ENCODE measurements at places on chromosomes 2 and 18.

DNA sequence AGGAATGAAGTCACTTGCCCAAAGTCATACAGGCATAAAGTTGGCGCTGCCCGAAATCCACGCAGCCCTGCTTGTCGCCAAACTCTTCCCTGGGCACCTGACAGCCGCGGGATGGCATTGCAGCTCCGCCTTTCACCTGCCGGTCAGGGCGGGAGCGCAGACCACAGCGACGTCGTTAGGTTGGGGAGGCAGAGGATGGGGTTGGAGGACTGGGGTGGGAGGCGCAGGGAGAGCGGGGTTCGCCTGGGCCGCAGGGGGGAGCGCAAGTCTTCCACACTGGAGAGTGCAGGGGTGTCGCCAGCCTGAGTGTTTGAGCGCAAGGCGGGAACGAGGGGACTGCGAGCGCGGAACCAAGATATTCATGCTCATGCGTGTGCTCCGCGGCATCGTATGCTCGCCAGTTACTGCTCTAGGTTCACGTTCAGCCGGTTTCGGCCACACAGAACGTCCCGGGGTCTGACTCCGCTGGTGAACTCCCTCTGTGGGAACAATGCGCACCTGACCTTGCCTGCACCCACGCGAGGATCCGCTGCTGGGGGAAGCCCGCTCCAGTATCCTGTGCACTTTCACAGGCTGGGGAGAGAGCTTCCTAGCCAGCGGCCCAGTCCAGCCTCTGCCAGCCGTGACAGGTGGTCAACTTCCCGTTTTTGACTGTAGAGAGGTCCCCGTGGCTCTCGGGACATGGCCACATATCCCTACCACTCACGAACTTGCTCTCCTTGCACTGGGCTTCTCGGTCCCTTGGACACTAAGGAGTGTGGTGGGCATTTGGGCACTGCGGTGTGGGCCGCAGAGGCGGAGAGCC, 767 bp upstream of the NPPC start:
- DNase-seq, result no peak

DNA sequence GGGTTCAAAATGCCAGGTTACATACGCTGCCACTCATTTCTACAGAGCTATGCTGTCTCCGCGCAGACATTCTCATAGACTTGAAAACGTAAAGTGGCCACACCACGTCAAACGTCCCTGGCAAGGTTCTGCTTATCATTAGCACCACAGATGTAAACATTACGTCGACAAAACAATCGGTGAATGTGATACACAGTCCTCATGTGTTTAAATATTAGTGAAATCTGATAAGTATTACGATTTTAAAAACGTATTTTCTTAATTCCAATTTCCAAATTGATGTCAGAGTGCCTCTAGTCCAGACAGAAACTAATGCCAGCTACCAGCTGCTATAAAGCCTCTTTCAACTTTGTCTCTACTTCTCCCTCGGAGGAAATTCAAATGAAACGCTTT, 1.2 kb downstream of the STK17B start:
- no peak for DNase-seq

GRCh38 chr2:44663471-44664073, 277.9 kb upstream of the SIX3 start:
- DNase-seq, result no peak

DNA sequence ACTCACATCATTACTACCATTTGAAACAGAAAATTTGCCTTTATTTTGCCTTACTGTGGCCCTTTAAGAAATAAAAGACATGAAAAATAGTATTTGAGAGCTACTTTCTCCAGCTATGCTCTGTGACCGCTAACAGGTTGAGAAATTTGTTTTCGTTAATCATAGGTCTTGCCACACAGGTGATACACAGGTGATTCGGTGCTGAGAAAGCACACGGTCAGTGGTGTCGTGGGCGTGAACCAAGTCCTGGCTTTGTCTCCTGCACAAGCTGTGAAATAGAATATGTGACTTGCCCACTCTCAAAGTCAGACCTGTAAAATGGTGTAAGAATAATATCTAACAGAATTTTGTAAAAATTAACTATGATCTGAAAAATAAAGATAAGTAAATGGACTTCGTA, 155.3 kb upstream of the SLC39A10 start:
- no peak for DNase-seq

GRCh38 chr2:71688530-71688929, 235.2 kb downstream of the DYSF start:
- no peak for DNase-seq

DNA sequence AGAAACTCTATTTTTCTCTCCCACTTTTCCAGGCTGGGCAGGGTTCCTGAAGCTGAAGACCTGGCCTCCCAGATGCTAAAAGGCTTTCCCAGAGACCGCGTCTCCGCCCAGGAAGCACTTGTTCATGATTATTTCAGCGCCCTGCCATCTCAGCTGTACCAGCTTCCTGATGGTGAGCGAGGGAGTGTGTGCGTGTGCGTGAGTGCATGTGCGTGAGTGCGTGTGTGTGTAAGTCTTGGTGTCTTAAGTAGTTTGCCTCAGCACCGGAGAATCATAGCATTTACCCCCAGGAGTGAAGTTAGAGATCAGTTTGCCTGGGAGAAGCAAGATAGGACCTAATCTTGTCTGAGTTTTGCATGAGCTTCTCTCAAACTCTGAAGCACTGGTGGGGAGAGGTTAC, 73.7 kb downstream of the CDK15 start:
- DNase-seq, result no peak

- DNase-seq, result no peak
Observed at GRCh38 chr18:524466-524865, 24.0 kb upstream of the COLEC12 start.

GRCh38 chr18:22674272-22674671, 256.6 kb upstream of the CTAGE1 start:
- no peak for DNase-seq

DNA sequence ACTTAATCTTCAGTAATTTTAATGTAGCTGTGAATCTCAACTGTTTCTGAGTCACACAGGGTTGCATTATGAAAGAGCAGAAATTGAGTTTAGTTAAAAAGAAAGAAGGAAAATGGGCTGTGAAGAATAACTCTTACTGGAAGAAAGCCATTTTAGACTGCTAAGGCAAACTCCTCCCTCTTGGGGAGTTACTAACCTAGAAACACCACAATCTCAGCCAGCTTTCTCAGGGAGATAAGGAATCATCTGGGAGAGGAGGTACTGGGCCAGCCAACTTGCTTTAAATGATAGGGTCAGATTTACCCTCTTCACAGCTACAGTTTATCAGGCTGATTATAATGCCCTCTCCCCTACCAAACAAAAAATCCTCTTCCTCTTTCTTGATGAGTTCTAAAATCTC, 119.5 kb downstream of the CCDC148 start:
- DNase-seq, result no peak

DNA sequence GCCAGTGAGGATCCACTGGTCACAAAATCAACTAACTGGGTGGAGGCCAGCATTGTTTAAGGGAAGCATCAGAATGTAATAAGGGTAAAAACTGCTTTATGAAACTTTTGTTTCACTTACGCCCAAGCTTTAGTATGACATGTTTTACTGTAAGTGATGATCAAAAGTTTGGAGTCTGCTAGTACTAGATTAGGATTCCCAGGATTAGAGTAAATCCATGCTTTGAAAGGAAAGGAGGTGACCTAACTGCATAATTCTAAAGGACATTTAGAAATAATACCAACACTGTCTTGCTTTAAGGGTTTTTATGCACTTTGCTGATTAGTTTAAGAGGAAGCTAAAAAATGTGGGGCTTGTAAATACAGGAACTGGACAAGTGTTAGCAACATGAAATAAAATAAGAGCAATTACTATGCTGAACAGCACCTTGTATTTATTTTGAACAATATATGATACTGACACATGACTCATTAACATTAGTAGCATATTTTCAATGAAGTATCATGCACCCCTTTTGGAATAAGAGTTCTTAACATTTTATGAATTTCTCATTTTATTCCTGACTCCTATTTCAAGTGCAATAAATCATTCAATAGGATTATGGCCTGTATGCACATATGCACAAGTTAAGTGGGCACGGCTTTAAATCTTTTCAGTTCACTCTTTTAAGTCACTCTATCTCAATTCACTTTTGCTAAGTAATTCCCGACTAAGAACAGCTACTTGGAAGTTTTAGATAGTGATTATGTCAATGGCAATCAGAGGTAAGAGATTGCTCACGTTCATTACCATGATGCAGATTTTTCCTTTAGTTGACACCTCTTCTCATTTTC, 62.5 kb downstream of the STK39 start:
- no peak for DNase-seq

DNA sequence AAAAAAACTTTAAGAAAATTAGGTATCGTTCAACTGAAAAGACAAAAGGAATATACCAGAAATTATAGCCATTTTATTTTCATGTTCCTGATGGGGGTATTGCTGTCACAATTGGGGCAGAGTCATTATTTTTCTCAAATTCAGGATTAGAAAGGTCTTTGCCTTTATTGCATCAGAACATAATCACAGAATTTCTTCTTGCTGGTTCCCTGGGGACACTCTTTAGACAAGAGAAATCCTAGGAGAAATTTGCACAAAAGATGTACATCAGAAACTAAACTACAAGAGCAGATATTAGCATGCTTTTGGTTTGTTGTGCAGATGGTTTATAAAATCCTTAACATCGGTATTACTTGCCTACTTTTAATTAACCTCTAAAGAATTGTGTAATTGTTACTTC, 103.2 kb downstream of the NCOA1 start:
- no peak for DNase-seq

GRCh38 chr2:119425620-119426395, 5.8 kb upstream of the TMEM37 start:
- DNase-seq, result no peak

DNA sequence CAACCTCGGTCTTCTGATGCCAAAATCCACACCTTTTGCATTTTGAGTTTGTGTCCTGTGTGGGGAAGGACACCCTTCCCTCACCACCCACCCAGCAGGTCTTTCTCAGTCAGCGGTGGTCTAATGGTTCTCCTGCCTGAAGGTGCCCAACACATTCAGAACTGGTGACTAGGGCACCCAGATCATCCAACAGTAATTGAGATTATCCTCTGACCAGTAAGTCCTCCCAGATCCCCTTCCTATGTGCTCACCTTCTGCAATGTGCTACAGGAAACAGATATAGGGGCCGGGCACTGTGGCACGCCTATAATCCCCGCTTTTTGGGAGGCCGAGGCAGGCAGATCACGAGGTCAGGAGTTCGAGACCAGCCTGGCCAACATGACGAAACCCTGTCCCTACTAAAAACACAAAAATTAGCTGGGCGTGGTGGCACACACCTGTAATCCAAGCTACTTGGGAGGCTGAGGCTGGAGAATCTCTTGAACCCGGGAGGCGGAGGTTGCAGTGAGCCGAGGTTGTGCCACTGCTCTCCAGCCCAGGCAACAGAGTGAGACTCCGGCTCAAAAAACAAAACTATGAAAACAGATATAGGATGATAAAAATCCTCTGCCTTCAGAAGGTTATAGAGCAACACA, 56.2 kb downstream of the REEP1 start:
- DNase-seq, result no peak

- no peak for DNase-seq
Observed at GRCh38 chr2:6880200-6880733, 2.7 kb downstream of the RSAD2 start.

DNA sequence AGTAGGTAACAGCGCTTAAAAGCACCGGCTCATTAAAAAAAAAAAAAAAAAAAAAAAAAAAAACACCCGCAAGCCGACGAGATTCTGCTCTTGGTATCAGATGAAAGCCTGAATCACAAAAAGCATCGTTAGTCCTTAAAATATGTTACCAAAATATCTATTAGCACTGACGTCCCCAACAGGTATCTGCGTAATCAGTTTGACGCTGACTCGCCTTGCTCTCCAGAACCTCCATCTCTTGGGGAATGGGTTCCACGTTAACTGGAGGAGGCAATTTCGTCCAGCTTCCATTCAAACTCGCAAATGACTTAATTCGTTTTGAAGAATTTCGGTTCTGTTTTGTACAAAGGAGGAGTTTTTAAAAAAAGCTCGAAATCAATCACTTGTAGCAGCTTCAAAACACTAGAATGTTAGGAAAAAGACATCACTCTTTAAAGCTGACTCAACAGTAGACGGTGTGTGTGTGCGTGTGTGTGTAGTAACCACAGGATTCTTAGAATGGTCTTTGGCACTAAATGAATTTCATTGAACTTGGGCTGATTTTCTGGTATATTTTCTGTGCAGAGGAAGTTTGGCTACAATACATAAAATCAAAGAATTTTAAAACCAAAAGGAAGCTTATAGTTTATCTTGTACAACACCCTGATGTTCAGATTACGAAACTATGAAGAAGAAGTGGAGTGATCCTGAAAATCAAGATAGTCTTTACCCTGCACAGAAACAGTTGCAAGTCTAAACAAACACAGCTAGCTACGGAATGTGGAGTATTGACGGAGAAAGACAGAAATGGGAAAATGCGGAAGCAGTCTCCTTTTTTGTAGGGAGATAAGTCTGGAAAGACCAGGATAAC, 1.1 kb upstream of the PGAP1 start:
- DNase-seq, result no peak

DNA sequence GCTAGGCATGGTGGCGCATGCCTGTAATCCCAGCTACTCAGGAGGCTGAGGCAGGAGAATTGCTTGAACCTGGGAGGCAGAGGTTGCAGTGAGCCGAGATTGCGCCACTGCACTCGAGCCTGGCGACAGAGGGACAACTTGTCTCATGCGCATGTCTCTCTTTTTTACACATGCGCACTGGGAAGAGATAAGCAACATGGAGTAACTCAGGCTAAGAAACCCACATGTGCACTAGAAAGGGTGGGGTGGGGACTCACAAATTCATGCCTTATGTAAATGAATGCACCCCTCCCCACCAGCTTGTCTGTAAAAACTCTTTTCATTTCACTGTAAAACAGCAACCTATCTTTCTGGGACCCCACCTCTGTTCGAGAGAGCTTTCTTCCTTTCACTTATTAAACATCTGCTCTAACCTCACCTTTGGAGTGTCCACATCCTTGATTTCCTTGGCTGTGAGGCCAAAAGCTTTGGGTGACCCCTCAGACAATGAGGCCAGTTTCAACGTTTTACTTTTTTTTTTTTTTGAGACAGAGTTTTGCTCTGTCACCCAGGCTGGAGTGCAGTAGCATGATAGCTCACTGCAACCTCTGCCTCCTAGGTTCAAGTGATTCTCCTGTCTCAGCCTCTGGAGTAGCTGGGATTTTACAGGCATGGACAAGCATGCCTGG, 91.6 kb upstream of the RMP24 start:
- DNase-seq, result no peak

DNA sequence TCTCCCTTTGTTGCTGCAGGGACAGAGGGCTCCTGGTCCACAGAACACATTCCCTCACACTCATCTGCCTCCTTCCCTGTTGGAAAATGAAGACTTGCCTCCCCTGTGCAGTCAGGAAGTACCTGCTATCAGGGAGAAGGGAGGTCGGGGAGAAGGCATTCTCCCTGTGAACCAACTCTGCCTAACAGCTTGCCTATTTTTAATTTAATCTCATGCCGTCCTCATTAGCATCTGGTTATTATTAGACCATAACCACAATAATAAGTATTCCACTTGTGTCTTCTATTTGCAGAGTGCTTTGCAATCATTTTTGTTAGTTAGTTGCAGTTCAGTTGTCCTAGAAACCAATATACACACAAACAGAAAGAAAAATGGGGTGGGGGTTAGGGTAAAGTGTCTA, 232.6 kb upstream of the SKOR2 start:
- no peak for DNase-seq
